GM03348 (cell line): ENCODE measurements at places on chromosomes 7 and 10.

DNA sequence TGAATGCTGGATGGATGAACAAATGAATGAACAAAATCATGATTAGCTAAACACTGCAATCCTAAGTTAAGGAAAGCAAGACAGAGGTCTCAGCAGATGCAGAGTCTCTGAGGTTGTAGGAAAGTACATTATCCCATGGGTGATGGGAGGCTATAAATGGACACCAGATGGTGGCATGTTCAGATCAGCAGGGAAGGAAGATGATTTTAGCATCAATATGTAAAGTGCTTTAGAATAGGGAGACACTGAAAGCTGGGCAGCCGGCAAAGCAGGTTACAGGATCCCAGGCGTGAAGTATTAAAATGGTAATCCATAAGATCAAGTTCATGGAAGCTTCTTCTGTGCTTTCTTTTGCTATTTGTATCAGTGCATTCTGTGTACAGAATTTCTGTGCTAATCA lies 7.9 kb upstream of the RAPGEF5 start:
- DNase-seq = no peak

DNA sequence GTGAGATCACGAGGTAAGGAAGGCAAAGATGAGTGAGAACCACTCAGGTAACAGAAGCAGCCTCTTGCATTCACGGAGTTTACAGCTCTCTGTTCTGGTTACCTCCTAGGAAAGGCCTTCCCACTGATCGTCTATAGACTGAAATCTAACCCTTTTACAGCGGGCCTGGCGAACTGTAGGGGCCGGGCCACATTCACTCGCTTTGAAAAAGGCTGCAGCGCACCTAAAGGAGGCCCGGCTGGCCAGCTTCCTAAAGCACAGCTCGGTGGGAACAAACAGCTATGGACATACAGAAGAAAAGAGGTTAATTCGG lies 565 bp downstream of the ATP5MK start:
- no peak for DNase-seq

- DNase-seq = no peak
Observed at GRCh38 chr7:151246851-151247580, 1.5 kb downstream of the SMARCD3 start.

DNA sequence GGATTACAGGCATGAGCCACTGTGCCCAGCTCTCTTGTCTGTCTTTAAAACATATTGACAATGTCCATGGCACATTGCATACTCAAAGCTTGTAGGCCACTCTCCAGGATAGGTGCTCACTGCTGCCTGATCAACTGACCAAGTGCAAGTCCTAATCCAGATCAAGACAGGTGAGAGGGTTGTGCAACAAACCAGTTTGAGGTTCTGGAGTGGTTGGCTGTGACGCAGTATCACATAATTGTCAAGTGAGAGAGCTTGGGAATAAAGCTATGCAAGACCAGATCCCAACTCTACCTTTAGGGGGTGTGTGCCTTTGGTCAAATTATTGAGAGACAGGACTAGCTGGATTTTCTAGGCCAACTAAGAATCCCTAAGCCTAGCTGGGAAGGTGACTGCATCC lies 43.0 kb upstream of the OPN4 start:
- DNase-seq = no peak

DNA sequence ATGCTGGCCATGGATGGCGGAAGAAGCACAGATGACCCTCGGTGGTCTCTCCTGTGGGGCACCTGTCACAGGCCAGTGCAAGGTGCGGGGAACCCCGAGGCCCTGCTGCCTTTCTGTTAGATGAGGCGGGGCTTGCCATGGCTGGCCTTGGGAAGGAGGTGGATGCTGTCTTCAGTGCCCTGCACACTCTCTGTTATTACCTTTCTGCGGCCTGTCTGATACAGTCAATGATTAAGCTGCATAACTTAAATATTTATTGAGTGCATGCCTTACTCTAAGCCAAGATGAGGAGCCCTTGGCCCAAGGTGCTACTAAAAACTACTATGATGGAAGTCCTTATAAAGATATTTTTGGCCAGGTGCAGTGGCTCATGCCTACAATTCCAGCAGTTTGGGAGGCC lies 36.7 kb upstream of the MNX1 start:
- DNase-seq = no peak

DNA sequence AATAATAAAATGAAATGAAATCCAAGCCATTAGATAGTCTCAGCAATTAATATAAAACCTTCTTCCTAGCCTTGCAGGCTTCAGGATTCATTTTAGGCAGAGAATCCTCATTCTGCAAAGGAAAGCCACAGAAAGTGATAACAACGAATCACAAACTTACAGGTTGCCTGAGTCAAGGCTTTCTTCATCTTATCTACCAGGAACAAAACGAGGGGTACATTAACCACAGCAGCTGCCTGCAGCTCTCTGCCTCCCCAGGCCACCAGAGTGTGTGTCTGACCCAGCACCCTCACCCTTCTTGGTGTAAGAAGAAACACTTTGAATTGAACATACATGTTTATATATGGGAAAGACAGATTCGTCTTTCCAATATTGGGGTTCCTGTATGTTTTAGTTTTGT lies 12.5 kb upstream of the TNS3 start:
- DNase-seq = no peak

GRCh38 chr10:51705774-51706173 lies 6.4 kb upstream of the CSTF2T start:
- DNase-seq = no peak

DNA sequence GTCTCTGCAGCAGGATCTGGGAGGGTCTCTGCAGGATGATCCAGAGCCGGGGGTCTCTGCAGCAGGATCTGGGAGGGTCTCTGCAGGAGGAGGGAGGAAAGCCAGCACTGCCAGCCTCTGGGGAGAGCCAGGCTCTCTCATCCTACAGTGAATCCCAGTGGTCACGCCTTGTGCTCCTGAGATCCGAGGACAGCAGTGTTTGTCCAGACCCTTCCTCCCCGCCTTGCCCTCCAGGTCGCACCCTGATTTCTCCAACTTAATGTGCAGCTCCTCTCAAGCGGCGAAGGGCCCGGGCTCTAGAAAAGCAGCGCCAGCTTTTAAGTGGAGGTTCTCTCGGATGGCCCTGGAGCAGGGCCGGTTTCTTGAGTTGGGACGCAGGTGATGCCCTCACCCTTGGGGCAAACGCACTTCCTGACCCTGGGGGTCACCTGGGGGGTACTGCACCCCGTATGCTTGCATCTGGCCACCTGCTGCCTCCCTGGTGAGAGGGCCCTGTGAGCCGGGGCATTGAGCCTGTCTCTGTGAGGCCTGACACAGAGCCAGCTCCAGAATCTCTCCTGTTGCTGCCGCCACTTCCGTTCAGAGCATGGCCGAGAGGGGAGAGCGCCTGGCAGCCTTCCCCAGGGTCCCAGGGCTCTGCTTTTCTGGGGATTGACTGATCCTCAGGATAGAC lies 111.6 kb downstream of the ACTR3B start:
- DNase-seq = no peak

DNA sequence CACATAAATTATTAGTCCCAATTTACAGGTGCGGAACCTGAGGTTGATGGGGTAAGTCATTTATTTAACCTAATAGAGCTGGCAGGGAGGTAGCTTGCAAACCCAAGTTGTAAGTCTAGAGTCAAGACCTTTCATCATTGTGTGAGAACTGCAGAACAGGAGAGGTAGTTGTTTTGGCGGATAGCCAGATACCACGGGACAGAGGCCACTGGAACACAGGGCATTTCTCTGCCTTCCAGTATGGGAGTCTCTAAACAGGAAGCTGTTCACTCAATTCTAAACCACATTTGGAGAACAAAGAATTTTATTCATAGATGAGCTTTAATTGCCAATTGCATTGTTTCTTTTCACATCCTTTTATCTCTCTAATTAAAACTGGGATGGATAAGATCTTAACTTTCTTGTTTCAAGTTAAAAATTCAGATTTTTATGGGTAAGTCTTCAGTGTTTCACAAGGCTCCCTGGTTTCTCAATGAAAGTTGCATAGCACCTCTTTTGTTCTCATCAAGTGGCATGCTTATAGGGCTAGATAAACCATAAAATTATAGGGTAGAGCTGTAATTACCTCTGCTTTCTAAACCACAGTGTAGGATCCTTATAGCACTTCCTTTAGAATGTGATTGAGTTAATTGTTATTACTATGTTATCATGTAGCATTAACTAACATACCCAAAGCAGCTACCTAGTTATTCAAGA lies 489.0 kb downstream of the GATA3 start:
- DNase-seq = no peak

GRCh38 chr7:81162771-81163525 lies 244.1 kb upstream of the SEMA3C start:
- DNase-seq = no peak

- no peak for DNase-seq
Observed at GRCh38 chr10:125102821-125103220, 57.5 kb downstream of the CTBP2 start.

GRCh38 chr10:132995909-132996602 lies 53.7 kb upstream of the CFAP46 start:
- DNase-seq = no peak

DNA sequence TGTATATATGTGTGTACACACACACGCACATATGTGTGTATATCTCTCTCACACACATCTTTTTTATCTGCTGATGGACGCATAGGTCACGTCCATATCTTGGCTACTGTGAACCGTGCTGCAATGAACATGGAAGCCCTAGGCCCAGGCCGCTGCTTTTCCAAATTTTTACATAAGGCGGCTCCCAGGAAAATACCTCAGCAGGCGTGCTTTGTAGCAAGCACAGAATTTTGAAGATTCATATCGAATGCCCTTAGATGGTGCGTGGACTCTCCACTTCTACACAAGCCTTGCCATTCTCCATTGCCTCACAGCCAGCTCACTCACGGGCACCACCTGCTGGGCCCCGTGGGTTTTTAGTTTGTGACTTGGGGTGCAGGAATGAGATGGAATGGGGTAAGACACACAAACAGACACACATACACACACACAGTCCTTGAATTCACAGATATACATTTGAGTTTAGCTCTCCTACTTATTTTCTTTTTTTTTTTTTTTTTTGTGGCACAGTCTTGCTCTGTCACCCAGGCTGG lies 57.9 kb upstream of the RNF32 start:
- DNase-seq = no peak

GRCh38 chr7:76403780-76404494 lies 5.6 kb downstream of the SSC4D start:
- DNase-seq = no peak

DNA sequence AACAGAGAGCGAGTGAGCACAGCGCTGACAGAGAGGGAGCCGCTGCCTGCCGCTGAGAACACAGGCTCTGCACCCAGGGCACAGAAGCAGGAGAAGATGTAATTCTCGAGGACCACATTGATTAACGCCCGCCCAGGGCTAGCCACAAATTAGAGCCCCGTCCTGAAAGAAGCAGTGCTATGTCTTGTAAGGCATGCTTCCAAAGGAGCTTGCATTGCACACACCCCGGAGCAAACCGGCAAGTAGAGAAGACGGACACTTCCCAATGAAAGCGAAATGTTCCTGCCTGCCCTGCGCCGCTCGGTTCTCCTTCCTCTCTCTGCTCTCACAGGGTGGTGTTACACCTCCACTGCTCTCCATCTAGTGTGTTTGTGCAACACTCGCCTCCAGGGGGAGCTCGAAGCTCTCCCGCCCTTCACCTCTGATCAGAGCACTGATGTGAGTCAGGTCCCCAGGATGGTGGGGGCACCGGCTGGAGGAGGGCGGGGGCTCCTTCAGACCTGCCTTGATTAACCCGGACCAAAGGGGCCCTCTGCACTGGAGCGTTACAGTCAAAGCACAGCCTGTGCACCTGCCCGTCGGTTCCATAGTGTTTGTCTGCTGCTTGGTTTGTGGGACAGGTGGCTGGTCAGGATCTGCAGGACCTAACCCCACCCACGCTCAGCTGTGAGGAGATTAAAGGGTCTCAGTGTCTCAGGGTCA lies 316.5 kb downstream of the ADARB2 start:
- DNase-seq = peak; percentile 47
